Naive B cell (primary cell): ENCODE measurements at places on chromosomes 2 and 18. TPM values are rescaled to one million over a fixed set of nuclear protein-coding genes. Genes with fewer than 3 reads are reported as not detected.

DNA sequence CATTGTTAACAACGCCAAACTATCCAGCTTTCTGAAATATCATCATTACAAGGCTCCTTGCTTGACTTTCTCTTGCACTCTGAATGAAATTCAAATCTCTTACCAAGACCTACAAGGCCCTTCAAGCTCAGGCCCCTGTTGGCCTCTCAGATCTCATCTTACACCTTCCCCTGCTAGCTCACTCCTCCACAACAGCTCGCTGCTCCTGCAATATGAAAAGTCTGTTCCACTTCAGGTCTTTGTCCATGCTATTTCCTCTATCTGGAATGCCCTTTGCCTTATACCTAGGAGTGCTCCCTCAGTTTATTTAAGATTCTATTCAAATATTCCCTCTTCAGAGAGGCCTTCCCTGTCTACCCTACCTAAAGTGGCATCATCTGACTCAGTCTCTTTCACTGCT is 91.7 kb downstream of the SESTD1 start:
- DNase-seq: no peak

DNA sequence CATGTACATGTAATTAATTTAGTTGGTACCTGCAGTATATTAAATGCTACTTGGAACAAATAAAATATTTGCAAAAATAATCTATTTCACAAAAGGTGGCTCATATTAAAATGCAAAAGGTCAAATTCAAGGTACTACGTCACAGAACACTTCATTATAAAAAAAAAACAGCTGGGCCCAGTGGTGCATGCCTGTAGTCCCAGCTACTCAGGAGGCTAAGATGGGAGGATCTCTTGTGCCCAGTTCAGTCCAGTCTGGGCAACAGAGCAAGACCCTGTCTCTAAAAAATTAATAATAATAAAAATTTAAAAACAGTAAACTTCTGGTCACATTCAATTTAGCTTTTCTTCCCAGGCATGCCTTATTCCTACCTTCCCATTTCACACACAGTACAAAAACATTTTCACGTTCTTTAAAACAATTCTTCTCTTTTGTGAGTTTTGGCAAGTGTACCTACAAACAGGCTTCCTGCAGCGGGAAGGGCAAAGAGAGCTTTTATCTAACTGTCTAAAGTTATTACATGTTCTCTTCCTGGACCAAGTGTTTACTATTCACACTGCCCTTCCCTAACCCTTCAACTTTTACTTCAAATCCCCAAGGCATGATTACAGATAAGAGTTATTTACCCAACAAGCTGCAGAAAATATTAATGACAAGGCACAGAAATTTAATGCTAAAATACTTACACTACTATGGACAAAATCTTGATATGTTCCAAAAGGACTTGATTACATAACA is 10.7 kb downstream of the BAZ2B start:
- DNase-seq: no peak

- DNase-seq: no peak
These were observed 29.5 kb downstream of the METTL8 start for GRCh38 chr2:171404261-171404660.

DNA sequence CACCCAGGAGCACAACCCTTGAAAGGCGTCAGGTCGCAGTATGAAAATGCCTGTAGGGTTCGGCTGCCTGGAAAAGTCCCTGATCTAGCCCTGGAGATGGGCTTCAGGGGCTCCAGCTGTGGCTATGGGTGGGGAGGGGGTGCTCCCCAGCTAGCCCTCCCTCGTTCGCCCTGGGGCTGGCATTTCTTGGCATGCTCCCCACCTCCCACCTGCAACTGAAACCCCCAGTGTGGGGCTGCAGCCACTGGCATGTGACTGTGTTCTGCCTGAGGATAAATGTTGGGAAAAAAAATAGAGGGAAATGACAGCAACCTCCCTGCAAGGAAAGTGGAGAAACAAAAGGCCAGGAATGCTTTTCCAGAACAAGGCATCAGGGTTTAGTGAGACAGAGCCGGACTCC is 109.2 kb downstream of the COPS8 start:
- no peak for DNase-seq

DNA sequence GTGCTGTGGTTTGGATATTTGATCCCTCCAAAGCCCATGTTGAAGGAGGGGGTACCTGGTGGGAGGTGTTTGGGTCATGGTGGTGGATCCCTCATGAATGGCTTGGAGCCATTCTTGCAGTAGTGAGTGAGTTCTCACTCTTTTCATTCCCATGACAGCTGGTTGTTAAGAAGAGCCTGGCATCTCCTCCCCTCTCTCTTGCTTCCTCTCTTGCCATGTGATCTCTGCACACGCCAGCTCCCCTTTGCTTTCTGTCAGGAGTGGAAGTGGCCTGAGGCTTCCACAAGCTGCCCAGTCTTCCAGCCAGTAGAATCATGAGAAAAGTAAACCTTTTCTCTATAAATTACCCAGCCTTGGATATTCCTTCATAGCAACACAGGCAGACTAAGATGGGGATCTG is 8.6 kb downstream of the ADD2 start:
- no peak for DNase-seq

GRCh38 chr2:215260097-215260677 is 51.7 kb upstream of the ATIC start:
- DNase-seq: no peak

DNA sequence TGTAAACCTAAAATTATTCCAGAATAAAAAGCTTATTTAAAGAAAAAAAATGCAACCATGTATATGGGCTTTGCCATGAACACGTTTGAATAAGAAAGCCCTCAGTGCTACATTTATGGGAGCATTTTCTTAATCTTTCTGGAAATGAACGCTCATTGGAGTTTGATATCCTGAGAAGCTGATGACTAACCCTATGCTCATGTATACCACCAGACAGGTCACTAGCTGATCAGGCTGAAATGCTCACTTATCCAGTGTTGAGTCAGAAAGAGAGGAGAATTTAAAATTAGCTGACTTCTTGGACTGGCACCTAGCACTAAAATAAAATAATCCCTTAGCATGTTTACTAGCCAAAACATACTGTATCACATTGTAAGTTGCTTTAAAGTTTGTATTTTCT is 254.9 kb upstream of the SIX3 start:
- DNase-seq: no peak

The OSBPL6 gene
- polyA plus RNA-seq: not detected

The ZBTB7C gene
- polyA plus RNA-seq: not detected

The FEV gene
- polyA plus RNA-seq: not detected
